ENCODE measurements at places on chromosomes 3 and 15. TPM values are rescaled to one million over a fixed set of nuclear protein-coding genes. Genes with fewer than 3 reads are reported as not detected.
A peak's percentile ranks its signal among the peaks of the same experiment; 100 is the strongest.

CCRL2 gene
- total RNA-seq = 1.1 TPM

STARD9 gene
- 5.1 TPM for total RNA-seq

DNA sequence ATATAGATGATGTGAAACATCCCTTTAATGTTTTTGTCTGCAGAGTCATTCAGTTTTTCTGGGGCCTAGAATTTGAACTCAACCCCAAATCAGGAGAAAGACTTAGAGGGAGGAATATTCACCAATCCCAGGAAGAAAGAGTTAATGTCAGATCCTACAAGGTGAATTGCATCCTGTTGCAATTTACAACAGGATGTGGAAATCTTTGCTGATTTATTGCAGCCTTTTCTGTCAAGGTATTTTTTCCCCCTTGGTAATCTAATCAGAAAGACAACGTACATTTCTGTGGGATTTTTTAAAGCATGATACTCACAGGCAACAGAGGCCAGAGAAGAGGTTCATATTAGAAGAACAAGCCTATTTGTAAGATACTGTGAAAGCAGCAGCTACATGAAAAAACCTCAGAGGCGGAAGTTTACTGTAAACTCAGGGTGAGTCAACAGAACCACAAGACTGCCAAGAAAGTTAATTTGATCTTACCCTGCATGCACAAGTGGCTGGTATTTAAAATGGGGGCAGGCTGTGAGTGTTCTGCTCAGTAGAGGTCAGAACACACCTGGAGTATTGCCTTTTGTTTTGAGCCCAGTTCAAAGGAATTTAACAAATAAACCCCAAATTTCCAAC is 531.9 kb downstream of the AGBL1 start:
- no peak for DNase-seq

AHSG gene
- 0.47 TPM for total RNA-seq

- no peak for DNase-seq
Measured at GRCh38 chr3:128466840-128467541, at the start of gene DNAJB8. Gene DNAJB8, minus strand, starts transcription at chr3:128466890. Its CDS starts 3,645 bp downstream, at chr3:128463245.

DNA sequence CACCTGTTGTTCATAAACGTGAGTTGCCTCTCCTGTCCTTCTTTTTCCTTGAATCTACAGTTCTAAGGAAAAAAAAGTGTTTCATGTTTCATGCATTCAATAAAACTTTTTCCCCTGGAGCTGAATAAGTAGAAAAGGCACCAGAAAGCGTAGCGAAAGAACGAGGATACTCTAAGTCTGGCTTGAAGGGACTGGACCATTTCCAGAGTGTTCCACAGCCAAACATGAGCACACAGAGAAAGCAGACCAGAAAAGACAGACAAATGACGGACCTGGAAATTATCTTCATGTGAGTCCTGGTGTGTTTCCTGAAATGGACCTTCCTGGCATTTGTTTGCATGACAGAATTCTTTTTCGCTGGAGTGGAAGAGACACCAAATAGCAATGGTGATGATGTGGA is 204.7 kb downstream of the SV2B start:
- DNase-seq = no peak

TMCO5A gene
- not detected for total RNA-seq

GRCh38 chr15:42068601-42069000 is 25.8 kb downstream of the PLA2G4D start:
- DNase-seq = no peak

GRCh38 chr3:110246796-110247376 is 824.7 kb upstream of the NECTIN3 start:
- DNase-seq = no peak

DNA sequence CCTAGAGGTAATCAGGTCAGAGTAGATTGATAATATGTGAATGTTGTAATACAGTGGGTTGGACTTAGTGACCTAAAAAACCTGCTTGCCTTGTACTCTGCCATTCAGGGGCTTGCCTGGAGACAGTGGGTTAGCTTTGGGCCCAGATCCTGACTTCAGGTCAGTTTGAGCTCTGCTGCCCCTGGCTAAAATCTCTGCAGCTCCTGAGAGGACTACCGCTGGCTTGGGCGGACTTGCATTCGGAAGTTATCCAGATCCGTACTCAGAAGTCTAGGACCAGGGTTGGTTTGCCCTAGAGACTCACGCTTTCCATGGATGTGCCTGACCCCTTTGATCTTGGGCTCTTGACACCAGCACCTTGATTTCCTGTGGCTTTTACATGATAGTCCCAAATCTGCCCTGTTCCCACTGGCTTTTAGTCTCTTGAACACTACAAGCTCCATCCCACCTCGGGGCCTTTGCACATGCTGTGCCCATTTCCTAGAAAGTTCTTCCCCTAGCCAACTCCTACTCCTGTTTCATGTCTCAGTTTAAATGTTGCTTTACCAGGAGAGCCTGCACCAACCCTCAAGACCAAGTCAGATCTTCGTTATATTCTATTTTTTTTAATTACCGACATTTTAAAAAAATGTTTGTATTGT is 5.9 kb downstream of the ACSBG1 start:
- DNase-seq = no peak

ALDH1A3 gene
- total RNA-seq = 1.9 TPM

- DNase-seq = no peak
Measured at GRCh38 chr15:76161153-76162035, 101.6 kb downstream of the TMEM266 start.

COLQ gene
- 3.0 TPM for total RNA-seq

- no peak for DNase-seq
Measured at GRCh38 chr15:96494505-96494904, 164.0 kb downstream of the NR2F2 start.

DNA sequence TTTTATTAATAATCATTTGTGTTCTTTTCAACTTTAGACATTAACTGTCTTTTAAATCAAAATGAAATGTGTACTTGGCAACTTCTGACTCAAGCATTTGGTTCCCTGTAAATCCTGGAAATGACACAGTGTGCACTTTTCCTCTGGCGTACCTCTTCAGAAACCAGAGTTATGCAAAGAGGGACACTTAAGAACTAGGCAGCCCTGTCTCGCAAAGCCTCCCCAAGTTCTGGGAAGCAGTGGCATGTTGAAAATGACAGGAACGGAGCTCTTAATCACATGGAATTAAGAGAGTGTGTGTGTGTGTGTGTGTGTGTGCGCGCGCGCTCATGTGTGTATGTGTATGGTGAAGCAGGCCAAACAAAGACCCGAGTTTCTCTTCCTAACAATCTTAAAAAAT is 707.4 kb downstream of the MECOM start:
- no peak for DNase-seq

- DNase-seq = no peak
Measured at GRCh38 chr15:67444100-67444499, 76.8 kb upstream of the C15orf61 start.

CDCP1 gene
- 0.62 TPM for total RNA-seq

DNA sequence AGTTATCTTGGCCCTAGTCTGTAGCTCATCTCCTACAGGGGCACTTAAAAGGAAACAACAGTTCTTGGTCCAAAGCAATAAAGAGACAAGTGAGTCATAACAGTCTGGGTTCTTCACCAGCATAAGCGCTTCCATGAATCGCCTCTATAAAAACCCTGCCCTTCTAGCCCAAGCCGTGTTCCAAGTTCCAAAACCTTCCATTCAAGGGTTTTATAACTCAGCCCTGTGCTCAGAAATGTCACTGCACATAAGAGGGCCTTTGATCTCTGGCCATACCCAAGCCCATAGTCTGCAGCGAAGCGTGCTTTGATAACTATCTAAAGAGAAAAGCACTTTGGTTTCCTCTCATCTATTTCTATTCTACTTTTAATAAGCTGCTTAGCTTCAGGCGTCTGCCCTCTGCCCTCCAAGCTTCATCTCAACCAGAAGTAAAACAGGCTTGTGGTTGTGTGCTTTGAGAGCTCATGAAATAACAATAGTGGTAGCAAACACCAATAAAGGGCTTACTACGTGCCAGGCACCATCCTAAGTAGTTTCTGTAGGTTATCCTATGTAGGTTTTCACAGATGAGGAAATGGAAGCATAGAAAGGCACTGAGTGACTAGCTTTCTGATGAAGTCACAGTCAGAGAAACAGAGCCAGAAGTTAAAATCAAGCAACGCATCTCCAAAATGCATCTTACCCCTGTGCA is 64.0 kb upstream of the AKAP13 start:
- no peak for DNase-seq

RTP1 gene
- not detected for total RNA-seq

GRCh38 chr3:131806736-131807135 is 228.1 kb downstream of the CPNE4 start:
- no peak for DNase-seq

DNA sequence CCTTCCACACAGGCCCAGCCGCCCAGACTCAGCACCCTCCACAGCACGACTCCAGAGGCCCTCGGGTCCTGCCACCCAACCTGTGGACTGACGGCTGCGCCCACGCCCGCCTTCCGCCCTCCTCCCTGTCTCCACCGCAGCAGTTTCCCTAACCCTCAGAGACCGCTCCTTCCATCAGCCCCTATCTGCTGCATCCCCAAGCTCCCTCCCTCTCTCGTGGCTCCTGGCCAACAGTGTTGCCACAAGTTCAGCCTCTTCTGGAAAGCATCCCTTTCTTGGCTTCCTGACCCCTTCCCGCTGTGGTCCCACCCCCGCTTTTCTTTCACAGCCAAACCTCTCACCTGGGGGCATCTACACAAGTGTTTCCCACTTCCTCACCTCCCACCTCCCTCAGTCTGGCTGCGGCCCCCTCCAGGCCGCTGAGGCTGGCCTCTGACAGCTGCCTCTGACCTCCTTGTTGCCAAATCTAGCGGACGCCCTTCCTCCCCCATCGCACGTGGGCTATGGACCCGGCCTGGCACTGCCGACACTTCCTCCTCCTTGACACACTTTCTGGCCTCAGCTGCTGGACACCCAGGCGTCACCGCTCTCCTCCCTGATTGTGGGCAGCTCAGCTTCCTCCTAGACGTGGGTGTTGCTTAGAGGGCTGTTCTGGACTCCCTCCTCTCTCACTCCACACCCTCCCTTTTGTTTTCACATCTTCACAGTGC is 168.8 kb upstream of the TLE3 start:
- no peak for DNase-seq

DNA sequence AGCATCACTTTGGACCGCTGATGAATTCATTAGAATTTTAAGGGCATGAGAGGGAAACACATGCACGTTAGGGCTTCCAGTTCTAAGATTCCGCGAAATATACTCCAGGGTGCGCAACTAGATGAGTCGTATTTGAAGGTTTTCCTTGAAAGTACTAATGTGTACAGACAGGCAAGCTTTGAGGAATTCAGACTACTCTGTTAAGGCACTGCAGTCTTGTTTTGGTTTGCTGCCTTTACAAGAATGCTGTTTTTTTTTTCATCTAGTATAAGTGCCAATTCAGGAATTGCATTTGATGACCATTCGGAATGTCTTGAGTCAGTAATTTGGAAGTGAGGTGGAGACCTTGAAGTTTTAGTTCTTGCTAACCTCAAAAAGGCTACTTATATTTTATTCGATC is 19.1 kb downstream of the TRNT1 start:
- DNase-seq = no peak

DNA sequence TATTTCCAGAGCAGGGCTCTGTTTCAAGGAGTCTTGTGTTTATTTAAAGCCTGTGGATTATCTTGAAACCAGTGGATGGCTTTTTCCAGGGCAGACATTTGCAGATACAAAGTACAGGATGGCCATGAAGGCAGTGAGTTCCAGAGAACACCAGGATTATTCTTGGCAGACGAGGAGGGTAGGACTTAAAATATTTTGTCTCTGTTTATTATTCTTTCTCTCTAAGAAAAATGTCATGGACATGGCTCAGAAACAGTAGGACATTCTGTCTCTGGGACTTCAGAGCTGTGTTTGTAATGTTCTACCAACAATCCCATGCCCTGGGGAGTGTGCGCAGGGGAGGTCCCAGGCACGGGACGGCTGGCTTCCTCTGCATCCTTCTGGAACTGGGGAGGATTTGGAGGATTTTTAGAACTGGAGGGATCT is 125.9 kb downstream of the ATP10A start:
- no peak for DNase-seq

DNA sequence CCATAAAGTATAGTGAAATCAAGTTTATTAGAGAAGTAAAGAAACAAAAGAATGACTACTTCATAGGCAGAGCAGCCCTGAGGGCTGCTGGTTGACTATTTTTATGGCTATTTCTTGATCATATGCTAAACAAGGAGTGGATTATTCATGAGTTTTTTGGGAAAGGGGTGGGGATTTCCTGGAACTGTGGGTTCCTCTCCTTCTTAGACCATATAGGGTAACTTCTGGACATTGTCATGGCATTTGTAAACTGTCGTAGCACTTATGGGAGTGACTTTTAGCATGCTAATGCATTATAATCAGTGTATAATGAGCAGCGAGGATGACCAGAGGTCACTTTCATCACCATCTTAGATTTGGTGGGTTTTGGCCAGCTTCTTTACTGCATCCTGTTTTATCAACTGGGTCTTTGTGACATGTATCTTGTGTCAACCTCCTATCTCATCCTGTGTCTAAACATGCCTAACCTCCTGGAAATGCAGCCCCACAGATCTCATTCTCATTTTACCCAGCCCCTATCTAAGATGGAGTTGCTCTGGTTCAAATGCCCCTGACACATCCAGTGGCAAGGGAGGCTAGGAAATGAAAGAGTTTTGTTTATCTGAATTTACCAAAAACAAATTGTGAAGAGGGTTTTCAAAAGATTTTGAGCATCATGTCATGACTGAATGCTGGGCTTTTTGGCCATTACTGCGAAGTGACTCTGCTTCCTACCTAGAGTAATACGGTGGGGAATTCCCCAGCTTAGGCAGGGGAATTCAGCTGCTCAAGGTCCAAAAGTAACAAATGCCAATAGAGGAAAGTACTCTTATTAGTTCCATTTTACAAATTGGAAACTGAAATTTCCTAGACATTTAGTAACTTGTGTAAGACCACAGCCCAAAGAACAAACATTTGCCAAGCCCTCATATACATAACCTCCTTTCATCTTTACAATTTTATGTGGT is 6.2 kb upstream of the SPSB4 start:
- DNase-seq = no peak

DNA sequence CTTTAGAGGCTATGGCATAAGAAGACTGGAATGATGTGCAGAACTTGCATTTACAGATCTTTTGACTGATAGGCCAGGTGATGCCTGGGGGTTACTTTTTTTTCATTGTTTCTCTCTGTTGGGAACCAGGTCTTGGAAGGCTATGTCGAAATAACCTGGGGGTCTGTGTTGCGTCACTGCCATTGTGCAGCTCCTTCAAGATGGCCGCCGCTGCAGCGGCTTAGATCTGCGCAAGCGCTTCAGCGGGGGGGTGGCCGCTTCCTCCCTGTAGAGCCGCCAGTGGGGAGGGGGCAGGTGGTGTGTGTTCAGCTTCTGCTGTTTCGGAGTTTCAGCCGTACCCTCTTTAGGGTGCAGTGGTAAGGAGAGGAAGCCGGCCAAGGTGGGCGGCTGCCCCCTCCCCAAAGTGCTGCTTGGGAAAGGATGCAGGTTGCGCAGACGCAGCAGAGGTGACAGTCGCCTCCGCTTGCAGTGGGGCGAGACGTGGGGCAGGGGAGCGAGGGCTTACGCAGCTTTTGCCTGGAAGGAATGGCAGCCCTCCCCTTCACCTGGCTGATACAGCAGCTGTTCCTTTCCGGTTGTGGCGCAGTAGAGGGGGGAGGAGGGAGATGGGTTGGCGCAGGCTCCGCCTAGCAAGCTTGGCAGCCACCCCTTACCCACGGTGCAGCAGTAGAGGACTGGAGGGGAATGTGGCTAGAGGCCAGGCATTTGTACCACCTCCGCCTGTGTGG is 1.5 kb downstream of the SNRPN start:
- DNase-seq = peak; percentile 58

Data from occipital lobe (tissue), 3 donors.